ENCODE measurements at places on chromosomes 1 and 21.

GRCh38 chr1:245827301-245827700 lies 672.5 kb downstream of the KIF26B start:
- DNase-seq = no peak

DNA sequence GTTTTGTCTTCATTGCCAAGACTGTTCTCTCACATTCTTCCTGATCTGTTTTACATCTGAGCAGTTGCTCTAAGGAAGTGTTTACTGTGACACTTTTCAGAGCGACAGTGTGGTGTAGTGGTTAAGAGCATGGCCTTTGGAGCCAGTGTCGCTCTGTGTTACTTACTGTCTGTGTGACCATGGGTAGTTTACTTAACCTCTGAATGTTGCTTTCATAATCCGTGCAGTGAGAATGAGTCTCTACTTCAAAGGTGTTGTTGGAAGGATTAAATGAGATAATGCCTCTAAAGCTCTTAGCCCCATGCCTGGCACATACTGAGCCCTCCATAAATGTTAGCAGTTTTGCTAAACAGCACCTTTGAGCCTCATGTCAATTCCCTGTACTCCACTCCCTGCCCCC lies 35.9 kb upstream of the ZFP69B start:
- no peak for DNase-seq

DNA sequence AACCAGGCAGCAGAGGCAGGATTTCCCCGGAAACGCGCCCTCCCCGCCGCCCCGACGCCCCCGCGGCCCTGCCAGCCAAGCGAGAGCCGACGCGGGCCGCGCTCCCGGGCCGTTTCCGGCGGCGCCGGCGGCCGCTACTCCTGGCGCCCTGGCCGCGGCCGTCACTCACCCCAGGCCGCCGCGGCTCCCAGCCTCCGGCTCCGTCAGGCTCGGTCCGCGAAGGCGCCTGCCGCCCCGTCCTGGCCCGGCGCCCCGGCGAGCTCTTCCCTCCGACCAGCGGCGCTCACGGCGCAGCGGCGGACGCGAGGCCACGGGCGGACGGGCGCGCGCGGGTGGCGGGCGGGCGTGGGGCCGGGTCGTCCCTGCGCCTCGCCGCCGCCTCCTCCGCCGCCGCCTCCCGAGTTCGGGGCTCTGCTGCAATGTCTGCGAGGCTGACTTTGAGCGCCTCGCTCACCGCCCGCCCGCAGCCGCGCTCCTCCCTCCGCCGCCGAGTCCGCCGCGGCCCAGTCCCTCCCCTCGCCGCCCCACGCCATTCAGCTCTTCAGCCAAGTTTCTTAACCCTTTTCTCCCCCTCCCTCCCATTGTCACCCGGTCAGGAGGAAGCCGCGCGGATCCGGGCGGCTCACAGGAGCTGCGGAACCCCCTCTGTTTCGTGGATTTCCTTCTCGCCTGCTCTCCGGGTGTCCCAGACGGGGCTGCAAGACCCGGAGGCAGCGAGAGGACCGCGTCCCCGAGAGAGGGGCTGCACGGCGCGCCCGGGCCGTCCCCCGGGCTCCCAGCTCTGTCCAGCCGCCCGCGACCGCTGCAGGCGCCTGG lies at the start of gene NRIP1:
Gene NRIP1 (minus strand): TSS at position 425 of the 816 bp plus-strand sequence. CDS start 96,808 bp downstream, outside the sequence.
- peak; percentile 81 for DNase-seq

DNA sequence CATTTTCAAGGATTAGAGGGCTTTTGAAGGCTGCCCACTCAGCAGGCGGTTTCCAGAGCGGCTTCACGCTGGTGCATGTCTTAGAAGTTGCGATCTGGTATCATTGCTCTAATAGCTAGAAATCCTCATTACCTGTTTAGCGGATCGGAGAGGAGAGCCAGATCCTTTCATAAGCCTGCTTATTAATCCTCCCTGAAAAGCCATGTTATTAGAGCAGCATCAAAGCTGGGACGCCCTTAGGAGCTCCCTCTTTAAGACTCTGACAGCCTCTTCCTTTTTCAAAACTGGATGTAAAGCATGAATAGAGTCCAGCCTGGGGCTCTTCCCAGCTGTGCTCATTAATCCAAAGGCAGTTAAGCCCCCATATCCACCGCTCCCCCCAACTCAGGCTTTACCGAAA lies 13.9 kb upstream of the CTSE start:
- no peak for DNase-seq

- no peak for DNase-seq
Observed at GRCh38 chr1:157878059-157878458, 36.5 kb upstream of the CD5L start.

DNA sequence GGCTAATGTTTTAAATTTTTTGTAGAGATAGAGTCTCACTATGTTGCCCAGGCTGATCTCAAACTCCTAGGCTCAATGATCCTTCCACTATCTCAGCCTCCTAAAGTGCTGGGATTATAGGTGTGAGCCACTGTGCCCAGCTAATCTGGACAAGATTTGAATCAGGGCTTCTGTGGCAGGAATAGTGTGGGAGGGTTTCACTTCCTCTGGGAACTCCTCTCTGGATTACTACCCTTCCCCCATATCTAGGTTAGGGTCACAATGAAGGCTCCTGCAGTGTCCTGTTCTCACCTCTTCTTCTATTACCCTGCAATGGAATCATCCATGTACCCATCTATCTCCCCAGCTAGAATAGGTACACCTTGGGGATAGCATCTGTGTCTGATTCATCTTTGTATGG lies 133.6 kb upstream of the RAB4A start:
- no peak for DNase-seq

GRCh38 chr1:172827301-172827700 lies 168.4 kb downstream of the FASLG start:
- no peak for DNase-seq

- DNase-seq = no peak
Observed at GRCh38 chr1:15605398-15606383, 11.6 kb upstream of the DDI2 start.

DNA sequence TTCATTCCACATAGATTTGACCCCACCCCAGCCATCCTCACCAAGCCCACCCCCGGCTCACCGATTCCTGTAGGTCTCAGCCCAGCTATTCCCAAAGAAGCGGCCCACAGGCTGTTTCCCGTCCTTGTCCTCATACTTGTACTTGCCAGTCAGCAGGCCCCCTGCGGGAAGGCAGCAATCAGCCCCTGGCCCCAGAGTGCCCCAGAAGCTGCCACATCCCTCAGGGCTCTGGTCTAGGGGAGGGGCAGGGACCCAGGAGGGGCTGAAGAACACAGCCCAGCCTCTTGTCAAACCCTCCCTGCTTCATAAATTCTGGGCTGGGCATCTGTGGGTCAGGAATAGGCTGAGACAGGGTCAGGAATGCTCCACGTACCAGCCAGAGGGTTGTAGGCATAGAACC lies 5.0 kb downstream of the AKR7A2 start:
- DNase-seq = no peak

DNA sequence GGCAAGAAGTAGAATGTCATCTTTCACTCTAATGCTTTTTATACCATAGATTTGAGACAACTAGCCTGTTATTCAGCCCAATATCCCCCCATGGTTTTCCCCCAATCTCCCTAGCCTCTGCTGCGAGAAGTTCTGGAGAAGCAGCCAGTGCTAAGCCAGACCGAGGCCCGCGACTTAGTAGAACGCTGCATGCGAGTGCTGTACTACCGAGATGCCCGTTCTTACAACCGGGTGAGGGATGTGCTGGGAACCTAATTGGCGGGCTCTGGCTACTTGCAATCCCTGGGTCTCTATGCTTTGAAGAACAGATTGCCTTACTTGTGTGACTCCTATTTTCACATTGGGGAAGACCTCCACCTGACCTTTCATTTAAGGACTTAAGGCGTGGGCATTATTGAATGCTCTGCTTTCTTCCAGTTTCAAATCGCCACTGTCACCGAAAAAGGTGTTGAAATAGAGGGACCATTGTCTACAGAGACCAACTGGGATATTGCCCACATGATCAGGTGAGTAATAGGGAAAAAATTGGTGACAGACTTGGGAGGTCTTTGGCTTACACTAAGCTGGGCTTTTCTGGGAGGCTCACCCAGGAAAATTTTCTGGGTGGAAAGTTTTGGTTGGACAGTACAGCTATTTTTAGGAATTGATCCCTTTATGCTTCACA lies 1.9 kb downstream of the PSMB4 start:
- no peak for DNase-seq

DNA sequence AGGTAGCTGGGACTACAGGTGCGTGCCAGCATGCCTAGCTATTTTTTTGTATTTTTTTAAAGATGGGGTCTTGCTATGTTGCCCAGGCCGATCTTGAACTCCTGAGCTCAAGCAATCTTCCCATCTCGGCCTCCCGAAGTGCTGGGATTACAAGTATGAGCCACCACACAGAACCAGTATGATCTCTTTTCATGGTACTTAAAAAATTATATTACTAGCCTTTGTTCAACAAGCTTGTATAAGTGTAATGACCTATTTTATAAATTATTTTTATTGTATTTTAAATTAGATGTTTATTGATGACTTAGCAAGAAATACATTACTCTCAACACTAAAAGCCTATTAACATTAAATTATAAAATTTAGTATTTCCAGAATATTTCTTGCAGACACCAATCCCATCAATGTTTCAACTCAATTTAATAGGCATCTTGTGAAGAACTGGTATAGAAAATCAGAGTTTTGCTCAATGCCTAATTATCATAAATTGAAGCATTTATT lies 36.0 kb upstream of the MTF2 start:
- no peak for DNase-seq

DNA sequence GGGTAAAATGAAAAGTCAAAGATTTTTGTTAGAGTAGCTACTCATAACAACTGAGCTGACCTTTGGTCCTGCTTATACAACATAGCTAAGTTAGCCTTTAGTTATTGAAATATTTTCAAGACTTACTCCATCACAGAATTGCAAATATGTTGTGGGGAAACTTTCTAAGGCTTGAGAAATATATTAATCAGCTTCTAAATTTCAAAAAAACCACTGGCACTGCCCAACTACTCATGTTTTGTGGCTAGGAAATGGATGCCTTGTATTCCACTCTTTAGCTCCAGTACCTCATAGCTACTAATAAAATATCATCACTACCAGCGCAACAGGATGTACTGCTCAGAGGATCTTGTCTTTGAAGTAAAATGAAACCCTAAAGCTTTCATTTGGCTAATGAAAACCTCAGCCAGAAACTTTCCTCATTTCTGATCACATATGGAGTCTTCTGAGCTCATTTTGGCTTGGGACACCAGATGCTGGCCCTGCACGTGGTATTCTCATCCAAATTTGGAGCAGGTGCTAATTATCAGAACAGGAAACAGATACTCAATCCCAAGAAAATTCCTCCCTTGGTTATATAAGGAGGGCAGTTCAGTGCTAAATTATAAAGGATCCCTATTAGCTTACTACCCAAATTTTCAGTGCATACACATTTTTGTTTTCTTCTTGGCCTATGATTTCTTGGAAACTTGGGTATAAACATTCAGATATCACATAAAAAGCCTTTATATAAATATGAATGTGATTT lies 690.7 kb downstream of the ADGRL2 start:
- no peak for DNase-seq

Data from stimulated activated naive CD8-positive, alpha-beta T cell treated with anti-CD3 and anti-CD28 coated beads, Interleukin-15, amount 100 ng/mL, for 72 hours (primary cell).